ENCODE measurements at places on chromosomes 3 and 15.

GRCh38 chr15:72786676-72787345 lies 3.3 kb upstream of the ADPGK start:
- no peak for DNase-seq

GRCh38 chr3:21777821-21778220 lies 26.8 kb upstream of the ZNF385D start:
- DNase-seq, result no peak

DNA sequence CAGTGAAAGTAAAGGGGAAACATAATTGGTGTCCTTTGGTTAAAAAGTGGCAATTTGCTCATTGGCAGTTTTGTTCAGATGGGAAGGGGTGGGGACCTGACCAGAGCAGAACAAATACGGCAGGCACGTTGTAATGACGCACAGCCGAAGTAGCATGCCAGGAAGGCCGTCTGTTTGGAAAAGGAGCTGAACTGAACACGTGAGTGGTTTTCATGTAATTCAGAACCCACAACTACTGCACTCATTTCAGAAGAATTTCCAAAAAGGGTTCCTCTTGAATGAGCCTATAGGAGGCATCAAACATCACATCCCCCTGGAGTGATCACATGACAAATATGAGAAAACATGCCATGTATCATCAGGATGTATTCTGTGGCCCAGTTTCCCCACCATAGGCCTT lies 42.9 kb upstream of the LMCD1 start:
- no peak for DNase-seq

GRCh38 chr3:70120357-70120966 lies 120.9 kb downstream of the SAMMSON start:
- DNase-seq, result no peak

DNA sequence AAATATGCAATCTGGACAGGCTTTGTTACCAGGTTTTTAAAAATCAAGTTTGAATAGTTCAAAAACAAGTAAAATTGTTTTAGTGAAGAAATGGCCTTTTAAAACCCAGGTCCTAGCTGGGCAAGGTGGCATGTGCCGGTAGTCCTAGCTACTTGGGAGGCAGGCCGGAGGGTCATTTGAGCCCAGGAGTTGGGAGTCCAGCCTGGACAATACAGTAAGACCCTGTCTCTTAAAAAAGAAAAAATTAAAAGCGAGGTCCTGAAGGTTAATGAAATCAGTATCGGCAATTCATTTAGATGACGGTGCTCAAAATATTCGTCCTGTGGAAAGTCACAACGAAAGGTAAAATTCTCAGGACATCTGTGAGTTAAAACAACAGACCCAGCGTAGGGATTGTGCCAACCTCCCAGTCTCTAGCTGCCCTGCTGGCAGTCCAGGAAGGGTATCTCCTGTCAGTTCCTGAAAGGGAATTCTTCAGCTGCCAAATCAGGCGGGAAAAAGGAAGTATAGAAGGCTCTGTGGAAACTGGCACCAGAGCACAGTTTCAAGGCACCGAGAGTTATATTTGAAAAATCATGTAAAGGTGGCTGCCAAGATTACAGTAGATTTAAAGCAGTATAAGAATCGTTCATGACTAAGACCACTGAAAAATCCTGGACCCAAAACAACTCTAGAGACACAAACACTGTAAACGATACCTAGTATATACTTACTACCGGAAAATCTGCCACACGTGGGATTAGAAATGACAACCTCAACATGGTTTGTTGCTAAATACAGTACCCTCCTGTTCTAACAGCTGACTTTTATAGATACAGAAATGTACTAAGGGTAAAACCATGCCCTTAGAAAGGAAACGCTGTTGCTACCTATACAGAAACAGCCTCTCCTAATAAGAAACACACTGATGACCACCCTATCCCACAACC lies 1.2 kb upstream of the ABHD17C start:
- no peak for DNase-seq

- no peak for DNase-seq
Observed at GRCh38 chr3:161409858-161410257, 38.5 kb upstream of the SPTSSB start.

All from Right ventricle myocardium inferior (tissue), 1 donor.